ENCODE measurements at places on chromosomes 6 and 20.

GRCh38 chr6:145067430-145067829 is 667.9 kb downstream of the EPM2A start:
- no peak for DNase-seq

DNA sequence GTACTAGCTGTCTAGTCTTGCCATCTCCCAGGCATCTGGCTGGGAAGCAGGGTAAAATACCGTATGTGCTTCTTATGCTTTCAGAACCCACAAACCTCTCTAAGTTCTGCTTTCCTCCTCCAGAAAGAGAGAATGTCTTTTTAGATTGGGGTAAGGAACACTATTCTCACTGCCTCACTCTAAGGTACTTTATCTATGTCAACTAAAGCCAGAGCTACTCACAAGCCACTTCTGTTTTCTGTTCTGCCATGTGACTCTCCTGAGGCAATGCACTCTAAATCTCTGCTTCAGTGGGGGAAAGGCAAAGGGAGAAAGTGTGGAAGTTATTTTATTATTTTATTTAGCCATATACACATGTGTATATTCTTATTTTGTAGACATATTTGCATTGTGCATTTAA is 15.6 kb downstream of the MEP1A start:
- DNase-seq, result peak; percentile 48

DNA sequence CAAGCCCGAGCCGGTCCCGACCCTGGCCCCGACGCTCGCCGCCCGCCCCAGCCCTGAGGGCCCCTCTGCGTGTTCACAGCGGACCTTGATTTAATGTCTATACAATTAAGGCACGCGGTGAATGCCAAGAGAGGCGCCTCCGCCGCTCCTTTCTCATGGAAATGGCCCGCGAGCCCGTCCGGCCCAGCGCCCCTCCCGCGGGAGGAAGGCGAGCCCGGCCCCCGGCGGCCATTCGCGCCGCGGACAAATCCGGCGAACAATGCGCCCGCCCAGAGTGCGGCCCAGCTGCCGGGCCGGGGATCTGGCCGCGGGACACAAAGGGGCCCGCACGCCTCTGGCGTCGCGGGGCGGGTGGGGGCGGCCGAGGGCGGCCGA is 37.5 kb downstream of the YTHDF1 start:
- DNase-seq, result no peak

- no peak for DNase-seq
Measured at GRCh38 chr6:25640446-25640845, 11.6 kb upstream of the SCGN start.

- no peak for DNase-seq
Measured at GRCh38 chr6:139962654-139963347, 588.4 kb upstream of the CITED2 start.

- no peak for DNase-seq
Measured at GRCh38 chr6:151241853-151242252, 2.1 kb downstream of the AKAP12 start.

- DNase-seq, result no peak
Measured at GRCh38 chr6:102942206-102942605, 1548.7 kb downstream of the GRIK2 start.

GRCh38 chr20:53598140-53599043 is 4.8 kb upstream of the ZNF217 start:
- no peak for DNase-seq

DNA sequence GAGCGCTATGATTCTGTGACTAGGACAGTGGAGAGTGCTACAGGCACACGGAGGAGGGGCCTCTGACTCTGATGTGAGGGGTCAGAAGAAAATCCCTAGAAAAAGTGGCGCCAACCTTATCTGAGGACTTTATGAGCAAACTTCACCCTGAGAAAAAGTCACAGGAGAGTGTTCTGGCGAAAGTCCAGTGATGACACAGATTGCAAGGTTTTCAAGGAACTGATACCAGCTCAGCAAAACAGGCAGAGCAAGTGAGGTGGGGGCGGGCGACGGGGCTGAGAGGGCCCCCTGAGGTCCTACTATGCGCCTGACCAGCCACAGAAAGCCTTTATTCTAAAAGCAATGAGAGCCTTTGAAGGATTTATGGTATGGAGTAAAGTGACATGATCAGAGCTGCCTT is 73.3 kb downstream of the SLC22A23 start:
- peak; percentile 70 for DNase-seq

DNA sequence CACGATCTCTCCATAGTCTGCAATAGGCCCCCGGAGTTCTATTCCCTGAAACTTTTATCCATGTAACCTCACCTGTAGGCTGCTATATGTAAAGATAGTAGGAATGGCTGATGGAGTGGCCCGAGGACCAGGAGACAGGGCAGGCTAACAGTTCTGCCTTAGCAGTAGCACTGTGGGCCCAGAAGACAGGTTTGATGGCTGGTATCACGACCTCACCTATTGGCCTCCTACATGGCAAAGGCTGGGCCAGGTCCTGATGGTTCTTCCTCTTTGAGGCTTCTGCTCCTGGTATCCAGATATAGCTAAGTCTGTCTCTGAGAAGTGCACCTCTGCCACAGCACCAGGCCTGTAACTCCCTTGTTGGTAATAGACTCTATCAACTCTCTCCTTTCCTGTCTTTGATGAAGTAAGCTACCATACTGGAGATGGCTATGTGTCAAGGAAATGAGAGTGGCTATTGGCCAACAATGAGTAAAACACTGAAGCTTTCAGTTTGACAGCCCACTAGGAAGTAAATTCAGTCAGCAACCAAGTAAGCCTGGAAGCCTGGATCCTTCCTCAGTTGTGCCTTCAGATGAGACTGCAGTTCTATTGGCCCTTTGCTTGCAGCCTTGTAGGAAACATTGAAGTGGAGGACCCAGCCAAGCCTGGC is 5.7 kb downstream of the SPEF1 start:
- no peak for DNase-seq

GRCh38 chr20:45056473-45057173 is 44.3 kb downstream of the KCNS1 start:
- no peak for DNase-seq

GRCh38 chr6:164011321-164011720 is 596.8 kb downstream of the QKI start:
- DNase-seq, result no peak

GRCh38 chr20:23039136-23039875 is 4.2 kb downstream of the SSTR4 start:
- DNase-seq, result no peak

- DNase-seq, result no peak
Measured at GRCh38 chr6:118589186-118589585, 41.1 kb downstream of the PLN start.

GRCh38 chr20:59084041-59084850 is 41.7 kb upstream of the PRELID3B start:
- DNase-seq, result no peak

GRCh38 chr20:33317424-33318095 is 34.5 kb downstream of the BPIFB1 start:
- DNase-seq, result no peak

DNA sequence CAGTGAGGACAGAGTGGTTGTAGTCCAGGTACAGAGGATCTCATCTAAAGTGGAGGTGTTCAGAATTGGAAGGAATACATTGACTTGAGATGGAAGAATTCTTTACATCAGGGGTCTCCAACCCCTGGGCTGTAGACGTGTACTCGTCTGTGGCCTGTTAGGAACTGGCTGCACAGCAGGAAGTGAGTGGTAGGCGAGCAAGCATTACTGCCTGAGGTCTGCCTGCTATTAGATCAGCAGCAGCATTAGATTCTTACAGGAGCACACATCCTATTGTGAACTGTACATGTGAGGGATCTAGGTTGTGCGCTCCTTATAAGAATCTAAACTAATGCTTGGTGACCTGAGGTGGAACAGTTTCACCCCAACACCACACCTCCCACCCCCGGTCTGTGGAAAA is 121.1 kb downstream of the CDKAL1 start:
- no peak for DNase-seq

DNA sequence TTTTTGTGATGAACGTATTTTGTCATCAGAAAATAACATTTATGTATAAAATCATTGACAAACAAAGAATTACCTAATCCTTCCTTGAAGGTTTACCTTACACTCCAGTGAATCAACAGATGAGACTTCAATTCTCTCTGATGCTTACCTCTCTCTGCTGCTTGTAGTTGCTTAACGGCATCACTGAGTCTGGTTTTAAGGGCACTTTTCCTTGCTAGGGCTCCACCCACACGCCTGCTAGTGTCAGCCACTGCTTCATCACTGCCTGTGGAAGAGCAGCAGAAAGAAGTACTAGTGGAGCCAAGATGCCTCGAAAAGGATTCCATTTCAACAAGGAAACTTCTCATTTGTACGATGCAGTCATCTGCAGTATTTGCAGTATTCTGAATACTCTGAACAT is 63.0 kb downstream of the FAM229B start:
- DNase-seq, result no peak

GRCh38 chr20:8335495-8336195 is 203.6 kb downstream of the PLCB1 start:
- no peak for DNase-seq

DNA sequence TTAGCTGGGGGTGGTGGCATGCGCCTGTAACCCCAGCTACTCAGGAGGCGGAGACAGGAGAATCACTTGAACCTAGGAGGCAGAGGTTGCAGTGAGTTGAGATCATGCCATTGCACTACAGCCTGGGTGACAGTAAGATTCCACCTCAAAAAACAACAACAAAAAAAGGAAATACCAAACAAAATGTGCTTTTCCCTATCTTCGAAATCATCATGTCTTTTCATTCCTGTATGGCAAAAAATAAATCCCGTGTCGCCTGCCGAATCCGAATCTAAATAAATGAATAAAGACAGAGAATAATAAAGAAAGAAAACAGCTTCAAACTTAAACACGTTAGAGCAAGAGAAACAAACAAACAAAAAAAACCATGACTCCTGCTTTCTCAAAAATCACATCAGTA is 11.8 kb downstream of the B4GALT5 start:
- no peak for DNase-seq

- no peak for DNase-seq
Measured at GRCh38 chr6:111652156-111652555, 46.5 kb upstream of the TRAF3IP2 start.

DNA sequence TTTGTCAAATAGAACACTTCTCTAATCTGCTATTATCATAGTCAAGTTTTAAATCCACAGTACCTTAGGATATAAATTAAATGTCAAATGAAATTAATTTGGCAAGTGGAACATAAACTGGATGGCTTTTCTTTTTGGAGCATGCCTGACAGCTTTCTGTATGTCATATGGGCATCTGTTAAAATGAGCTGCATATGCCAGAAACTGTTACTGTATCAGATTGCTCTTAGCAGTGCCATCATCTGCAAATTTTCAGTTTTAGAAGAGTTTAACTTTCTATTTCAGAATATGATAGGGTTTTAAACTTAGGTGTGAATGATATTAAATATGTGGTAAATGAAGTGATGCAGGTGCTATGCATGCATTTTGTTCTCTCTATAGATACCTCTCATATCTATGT is 3.4 kb upstream of the EEF1E1 start:
- no peak for DNase-seq

DNA sequence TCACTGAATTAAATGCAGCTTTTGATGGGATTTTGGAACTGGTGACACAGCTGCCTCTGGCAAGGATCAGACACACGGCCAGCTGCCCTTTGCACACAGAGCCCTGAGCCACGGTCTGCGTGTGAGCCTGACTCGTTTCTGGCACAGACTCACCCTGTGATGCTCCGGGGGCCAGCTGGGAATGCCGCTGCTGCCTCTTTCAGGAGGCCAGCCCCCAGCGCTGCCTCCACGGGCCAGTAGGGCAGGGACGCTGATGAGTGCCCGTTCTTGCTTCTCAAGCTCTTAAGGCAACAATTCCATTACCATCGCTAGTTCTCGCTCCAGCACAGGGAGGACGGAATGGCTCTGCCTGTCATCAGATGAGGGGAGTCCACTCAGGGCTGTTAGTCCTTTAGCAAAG is 61.6 kb downstream of the IRF4 start:
- DNase-seq, result peak; percentile 89

- DNase-seq, result no peak
Measured at GRCh38 chr6:84492241-84493165, 265.1 kb upstream of the CEP162 start.

DNA sequence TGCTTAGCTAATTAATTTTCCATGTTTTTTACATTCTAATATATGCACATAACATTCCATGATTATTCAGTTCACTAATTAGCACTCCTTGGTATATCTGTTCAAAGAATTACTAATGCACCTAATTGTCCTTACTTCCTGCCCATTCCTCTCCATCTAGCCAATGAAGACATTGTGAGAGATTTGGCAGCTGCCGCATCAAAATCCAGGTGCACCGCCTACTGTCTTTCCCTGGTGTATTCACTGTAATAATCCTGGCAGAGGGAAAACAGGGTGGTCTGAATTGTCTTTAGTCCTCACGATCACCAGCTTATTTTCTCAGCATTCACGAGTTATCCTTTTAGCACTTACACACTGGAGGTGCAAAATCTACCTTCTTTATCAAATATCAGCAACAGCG is 61.0 kb upstream of the SCGN start:
- DNase-seq, result no peak

DNA sequence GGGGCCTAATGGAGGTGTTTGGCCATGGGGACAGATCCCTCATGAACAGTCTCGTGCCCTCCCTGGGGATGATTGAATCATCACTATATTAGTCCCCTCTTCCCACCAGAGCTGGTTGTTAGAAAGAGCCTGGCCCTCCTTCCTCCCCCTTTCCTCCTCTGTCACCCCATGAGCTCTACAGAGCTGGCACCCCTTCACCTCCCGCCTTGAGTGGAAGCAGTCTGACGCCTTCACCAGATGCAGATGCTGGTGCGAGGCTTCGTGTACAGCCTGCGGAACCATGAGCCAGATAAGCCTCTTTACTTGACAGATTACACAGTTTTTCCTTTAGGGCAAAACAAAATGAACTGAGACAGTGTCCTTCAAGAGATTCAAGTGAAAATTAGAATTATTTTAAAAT is 74.4 kb upstream of the RIPOR2 start:
- no peak for DNase-seq

- peak; percentile 23 for DNase-seq
Measured at GRCh38 chr6:134345789-134346188, 27.9 kb upstream of the SGK1 start.

DNA sequence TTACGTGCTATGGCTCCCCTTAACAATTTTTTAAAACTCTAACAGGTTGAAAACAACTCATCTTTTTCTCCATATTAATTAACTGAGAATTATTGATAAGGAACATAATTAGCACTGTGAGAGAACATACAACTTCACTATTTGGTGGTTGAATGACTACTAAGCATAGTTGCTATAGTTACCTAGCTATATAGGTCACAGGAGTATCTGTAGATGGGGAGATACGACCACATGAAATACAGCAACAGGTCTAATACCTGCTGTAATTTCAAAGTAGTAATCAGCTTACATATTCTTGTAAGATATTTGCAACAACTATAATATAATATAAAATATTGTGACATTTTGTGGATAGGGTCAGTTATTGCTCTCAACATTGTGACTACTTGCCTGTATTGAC is 102.9 kb downstream of the ADGB start:
- no peak for DNase-seq

Measured in Ammon's horn (tissue), 1 donor.